Activated CD8-positive, alpha-beta memory T cell treated with anti-CD3 and anti-CD28 coated beads for 48 hours (primary cell): ENCODE measurements at places on chromosomes 5 and 9.

DNA sequence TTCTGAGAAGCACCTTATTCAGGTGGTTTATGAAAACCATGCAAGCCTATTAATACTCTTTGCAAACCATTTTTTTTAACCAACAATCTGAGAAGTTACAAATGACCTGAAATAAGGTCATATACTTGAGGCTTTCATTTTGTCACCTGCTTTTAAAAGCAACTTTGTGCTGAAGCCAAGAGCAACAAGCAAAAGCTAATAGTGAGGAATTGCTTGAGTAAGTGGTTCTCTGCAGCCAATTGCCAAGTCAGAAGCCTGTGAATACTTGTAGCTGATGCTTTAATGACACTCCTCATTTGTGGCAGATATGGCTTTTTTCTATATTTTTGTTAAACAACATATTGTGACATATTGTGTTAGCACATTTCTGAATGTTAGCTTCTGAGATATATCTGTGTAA is 126.7 kb upstream of the ZNF608 start:
- DNase-seq, result no peak

DNA sequence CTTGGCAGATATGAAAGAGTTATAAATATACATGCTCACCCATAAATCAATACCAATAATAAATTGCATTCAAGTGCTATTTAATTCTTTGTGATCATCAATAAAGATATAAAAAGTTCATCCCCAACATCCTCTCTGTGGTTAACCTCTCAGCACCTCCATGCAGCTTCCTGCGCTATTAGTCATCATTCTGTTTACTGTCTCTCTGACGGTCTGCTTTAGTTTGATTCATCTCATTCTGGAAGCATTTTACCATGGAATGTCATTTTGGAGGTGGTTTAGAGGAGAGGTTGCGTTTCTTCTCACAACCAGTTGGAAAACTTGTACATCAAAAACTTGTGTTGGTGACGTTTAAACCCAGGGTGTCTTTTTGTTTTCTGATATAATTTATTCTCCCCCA is 486.6 kb downstream of the BRINP1 start:
- DNase-seq, result no peak

DNA sequence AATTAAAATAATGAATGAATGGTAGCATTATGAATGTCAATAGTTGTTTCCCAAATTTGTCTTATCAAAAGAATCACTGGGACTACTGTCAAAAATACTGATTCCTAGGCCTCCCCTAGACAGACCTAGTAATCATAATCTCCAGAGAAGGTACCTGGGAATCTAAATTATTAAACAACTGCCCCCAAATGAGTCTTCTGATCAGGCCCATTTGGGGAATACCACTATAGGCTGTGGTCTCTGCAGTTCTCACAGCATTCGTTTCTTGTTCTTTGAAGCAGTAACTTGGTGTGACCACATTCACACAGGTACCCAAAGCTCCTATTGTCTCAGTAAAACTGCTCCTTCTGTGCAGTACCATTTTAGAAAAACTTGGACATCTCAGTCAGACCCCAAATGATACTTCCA is 230.9 kb downstream of the PIK3R1 start:
- DNase-seq, result no peak

DNA sequence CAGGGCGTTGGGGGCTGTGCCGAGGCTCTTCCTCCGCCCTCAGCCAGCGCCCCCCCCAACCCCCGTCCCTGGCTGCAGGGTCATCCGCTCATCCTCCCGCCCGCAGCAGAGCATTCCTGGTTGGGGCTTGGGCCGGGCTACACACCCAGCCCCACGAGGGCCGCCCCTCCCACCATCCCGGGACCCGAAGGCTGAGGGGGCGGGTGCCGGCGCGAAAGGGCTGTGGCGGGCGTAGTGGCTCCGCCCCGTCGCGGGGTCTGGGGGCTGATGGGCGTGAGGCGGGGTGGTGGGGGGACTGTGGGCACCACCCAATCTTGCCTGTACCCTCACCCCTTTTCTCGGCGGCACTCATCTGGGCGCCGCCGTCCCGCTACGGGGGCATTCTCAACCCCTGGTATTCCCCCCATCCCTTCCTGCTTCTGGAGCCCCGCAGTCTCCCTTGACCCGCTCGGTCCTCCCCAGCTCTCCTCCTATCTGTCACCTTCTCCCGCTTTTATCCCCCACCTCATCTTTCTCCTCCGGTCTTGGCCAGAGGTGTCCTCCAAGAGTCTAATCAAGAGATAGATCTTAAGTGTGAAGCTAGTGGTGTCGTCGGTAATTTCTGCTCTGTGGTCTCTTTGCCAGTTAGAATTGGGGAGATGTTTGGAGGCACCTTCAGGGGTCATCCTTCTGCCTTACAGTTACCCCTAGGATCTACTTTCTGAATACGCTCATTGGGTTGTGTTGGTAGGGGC is 1.6 kb downstream of the FER start:
- peak; percentile 5 for DNase-seq

GRCh38 chr5:157971571-157972216 is 112.7 kb upstream of the CLINT1 start:
- no peak for DNase-seq

- DNase-seq, result no peak
Measured at GRCh38 chr5:39775086-39775796, 350.5 kb upstream of the DAB2 start.

DNA sequence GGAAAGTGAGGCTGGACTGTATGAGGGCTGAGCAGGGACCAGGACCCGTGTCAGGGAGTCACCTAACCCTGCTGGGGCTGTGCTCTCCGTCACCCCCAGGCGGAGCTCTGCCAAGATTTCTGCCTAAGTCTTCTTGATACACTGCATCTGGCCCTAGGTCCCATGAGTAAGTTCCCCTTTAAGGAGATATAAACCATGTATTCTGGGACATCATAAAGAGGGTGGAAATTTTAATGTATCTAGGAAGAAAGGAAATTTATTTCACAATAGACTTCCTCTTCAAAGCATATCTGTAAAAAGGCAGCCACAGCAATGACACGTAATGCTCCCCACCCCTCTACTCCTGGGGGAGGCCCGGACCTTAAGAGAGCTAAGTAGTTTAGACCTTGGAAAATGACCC is 183.4 kb downstream of the FBXL7 start:
- DNase-seq, result no peak
